Activated CD8-positive, alpha-beta memory T cell treated with anti-CD3 and anti-CD28 coated beads for 48 hours (primary cell): ENCODE measurements at places on chromosomes 3 and 15.

DNA sequence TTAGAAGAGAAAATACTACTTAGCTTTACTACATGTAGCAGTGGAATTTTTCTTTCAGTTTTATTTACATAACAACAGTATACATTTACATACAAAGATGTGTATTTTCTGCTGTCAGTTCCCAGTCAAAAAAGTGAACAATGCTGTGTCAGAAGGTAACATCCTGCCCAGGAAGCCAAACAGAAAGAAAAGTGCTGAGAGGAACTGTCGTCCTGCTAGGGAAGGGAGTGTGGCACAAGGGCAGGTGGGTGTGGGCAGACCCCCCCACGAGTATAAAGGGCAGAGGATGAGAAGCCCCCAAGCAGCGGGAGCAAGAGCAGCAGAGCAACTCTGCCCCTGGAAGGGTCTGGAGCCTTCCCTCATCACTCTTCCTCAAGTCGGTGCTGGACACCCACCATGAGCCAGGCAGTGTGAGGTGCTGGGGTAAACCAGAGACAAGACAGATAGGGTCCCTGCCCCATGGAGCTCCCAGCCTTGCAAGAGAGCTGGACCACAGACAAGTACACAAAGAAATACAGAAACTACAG lies 39.7 kb downstream of the TBC1D2B start:
- DNase-seq = no peak

- no peak for DNase-seq
Measured at GRCh38 chr3:136171097-136171542, 25.0 kb downstream of the MSL2 start.

- no peak for DNase-seq
Measured at GRCh38 chr15:47742334-47742733, 25.0 kb downstream of the SEMA6D start.

- DNase-seq = no peak
Measured at GRCh38 chr15:67601073-67601472, 58.6 kb downstream of the MAP2K5 start.

DNA sequence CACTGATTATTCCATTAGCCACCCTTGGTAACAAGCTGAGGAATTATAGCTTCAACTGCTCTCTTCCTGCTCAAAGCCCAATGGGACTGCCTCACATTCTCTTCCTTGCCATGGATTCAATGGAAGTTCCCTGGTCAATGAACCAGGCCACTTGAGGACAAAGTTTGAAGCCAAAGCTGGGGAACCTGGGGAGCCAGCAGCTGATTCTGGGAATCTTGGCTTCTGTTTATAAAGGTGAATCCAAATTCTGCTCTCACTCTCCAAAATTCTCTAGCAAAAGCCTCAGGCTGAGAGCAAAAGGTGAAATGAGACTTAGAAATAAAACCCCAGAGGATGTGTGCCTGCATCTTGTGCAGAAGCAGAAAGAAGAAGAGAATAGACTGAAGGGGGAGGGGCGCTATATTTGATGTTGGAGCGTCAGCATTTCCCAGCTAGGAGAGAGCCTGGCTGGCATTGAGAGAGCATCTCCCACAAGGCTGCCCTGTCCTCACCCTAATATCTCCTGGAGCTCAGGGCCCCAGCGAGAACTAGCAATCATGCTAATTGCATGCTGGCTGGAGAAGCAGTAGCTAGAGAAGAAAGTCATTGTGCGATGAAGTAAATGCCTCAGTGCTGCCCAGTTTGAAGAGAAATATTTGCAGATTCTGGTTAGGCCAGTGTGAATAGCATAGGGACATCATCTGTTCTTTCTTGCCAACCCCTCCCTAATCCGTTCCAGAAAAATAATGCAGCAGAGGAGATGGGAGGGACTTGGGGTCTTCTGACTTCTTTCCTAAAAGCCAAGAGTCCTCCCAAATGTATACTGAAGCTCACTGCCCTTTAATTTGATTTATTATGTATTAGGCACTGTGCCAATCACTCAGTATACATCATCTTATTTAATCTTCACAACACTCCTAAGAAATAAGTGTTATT lies 34.9 kb upstream of the GAP43 start:
- no peak for DNase-seq

DNA sequence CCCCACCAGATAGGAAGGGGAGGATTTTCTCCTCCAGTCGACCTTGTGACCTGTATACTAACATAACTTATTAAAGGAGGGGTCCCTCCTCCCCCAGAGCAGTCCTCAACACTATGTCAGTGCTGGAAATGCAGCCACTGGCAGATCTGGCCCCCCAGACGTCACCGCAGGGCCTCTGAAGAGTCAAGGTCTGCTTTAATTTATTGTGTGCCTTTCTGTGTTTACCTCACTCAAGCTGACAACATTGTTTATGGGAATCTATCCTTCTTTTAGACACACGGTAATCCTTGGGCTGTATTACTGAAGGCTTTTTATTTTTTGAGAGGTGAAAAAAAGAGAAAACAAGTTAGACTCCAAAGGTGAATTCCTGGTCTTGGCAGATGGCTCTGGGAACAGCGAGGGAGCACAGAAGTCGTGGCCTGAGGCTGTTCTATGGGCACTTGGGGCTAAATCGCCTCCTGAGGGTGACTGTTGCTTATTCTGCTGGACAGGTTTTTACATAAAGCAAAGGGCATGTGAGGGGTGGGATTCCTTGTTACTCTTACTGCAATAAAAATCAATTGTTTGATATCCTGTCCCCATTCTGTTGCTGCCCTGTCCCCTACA lies 13.5 kb upstream of the NR2C2 start:
- no peak for DNase-seq
